Suppressor macrophage (primary cell): ENCODE measurements at places on chromosomes 16 and 17.

DNA sequence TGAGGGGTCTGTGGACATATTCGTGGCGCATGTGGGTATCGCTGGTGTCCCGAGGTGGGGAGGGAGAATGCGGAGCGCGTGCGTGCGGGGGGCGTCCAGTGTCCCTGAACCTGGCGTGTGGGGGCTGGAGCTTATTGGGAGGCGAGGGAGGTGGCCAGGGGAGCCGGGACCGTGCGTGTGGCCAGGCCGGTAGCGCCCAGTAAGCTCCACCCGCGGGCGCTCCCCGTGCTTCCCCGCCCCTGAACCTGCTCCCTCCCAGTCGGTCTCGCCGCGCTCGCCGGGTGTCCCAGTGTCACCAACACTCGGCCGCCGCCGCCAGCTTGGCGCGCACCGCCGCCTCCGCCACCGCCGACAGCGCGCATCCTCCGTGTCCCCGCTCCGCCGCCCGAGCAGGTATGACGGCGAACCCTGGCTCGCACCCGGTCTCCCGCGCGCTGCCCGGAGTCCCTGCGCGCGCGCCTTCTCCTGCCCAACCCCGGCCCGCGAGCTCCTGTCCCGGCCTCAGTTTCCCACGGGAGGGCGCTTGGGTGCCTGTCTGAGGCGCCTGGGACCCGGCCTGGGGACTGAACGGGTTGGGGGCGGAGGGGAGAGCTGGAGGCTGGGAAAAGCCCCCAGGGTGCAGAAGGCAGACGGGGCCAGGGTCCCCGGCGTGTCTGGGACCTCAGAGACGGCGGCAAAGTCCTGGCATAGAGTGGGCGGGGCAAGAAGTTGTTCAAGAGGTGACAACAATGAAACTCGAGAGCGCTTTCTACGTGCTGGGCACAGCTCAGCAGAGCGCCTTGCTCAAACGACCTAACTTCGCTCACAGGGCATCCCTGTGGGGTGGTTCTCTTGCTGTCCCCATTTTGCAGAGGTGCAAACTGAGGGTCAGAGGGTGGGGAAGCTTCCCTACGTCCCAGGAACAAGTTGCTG, at the start of gene SCNN1B:
SCNN1B (plus strand) TSS at position 258 of the 912 bp plus-strand sequence. CDS start 46,298 bp downstream, outside the sequence.
- no peak for DNase-seq

DNA sequence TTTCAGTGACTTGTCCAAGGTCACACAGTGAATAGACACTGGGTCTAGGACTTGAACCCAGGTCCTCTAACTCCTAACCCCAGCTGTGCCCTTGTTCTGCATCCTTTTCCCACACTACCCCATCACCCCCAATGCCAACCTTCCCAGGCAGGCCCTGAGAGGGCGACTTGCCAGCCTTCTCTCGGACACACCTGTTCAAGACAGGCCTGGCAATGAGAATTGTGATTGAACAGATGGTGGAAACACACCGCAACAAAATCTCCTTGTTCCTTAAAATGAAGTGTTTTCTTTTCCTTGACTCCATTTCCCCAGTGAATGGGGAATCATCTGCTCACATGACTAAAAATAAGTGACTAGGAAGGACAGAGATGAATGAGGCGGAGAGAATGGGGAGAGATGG, 189.5 kb upstream of the ASIC2 start:
- no peak for DNase-seq

GRCh38 chr16:58717994-58718393, 16.1 kb downstream of the GOT2 start:
- DNase-seq = no peak

DNA sequence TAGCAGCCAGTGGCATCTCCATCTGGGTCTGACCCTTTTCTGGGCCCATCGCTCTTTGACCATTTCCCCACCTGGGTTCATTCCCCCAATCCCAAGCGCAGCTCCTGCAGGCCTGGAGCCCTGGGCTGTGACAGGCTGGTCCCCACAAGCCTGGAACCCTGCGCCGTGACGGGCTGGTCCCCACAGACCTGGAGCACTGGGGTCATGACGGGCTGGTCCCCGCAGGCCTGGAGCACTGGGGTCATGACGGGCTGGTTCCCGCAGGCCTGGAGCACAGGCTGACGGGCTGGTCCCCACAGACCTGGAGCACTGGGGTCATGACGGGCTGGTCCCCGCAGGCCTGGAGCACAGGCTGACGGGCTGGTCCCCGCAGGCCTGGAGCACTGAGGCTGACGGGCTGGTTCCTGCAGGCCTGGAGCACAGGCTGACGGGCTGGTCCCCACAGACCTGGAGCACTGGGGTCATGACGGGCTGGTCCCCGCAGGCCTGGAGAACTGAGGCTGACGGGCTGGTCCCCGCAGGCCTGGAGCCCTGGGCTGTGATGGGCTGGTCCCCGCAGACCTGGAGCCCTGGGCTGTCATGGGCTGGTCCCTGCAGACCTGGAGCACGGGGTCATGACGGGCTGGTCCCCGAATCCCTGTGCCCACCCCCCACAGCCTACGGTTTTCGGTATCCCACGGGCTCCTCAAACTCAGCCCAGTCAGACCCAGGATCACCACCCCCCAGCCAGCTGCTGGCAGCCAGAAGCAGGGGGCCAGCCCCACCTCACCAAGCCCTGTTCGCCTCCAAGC, 16.6 kb downstream of the TMC6 start:
- DNase-seq = no peak
